Cardiac fibroblast (primary cell): ENCODE measurements at places on chromosomes 12 and 14.

DNA sequence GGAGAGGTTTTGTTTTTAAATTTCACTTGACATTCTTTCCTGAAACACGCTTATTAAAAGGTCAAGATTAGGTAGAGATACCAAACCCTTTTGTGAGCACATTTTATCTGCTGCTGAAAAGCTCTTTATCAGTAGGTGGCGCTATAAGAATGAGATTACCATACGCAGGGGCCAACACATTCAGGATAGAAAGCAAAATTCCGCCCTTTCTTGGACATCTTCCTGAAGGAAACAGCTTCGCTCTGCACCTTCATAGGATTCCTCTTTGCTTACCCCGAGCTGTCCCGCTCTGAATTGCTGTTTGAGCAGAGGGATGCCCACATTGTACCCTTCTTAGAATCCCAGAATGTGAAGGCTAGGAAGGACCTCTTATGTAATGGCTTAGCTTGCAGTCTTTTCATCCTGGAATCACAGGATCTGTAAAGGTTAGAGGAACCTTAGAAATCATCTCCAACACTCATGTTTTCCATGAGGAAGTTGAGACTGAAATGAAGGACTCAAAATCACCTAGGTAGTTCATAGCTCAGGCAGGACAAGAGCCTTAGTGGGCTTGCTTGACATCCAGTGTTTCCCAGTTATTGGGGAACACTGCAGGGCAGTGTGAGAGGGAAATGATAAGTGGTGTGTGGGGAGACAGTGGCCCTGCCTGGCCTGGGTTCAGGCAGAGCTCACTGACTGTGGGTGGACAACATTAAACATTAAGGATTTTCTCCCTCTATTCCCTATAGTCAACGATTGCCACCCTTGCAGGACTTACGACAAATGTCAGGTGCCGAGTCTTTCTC, 38.7 kb upstream of the CRY1 start:
- peak; percentile 73 for DNase-seq

DNA sequence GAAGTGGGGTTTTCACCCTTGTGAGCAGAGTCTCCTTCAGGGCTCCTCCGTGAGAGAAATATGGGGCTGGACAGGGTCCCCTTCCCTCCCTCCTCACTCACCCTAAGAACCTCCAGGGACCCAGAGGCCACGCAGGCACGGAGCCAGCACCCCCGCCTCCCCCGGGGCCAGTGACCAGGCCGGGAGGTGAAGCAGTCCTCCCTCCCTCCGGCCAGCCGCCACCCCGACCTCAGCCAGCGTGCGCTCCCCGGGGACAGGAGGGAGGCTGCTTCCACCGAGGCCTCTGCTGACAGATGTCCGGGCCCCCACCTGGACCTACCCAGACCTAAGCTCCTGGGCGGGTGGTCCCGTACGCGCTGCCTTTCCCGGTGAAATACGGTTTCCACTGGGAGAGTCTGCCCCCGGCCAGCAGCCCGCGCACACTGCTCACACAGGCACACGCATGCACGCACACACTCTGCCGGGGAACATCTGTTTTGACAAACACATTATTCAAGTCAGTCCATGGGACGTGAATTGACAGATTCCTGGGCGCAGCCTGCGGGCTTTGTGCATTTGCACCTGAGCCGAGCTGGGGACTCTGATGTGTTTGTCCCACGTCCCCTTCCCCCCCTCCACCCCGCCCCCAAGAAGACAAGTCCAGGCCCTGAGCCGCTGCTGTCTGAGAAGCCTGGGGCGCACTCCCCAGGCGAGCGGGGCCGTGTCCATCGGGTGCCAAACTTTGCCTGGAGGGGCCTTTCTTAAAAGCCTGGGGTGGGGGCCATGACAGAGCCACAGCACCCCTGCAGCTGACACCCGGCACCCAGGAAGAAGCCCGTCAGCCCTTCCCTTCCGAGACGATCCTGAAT, 725 bp downstream of the RIMBP2 start:
- no peak for DNase-seq

GRCh38 chr12:32535288-32535999, 136.1 kb downstream of the FGD4 start:
- peak; percentile 73 for DNase-seq

DNA sequence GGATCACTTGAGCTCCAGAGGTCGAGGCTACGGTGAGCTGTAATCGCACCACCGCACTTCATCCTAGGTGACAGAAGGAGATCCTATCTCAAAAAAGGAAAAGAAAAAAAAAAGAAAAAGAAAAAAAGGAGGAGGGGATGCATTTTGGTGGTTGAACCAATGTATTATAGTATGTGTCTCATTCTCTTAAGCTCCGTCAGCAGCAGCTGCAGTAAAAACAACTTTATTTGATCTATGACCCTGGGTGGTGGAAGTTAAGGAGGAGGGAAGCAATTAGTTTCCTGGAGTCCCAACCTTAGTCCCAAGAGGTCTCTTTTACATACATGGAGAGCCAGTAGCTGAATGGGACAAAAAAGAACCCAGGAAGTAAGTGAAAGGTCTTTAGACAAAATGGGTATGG, 26.8 kb upstream of the APOF start:
- no peak for DNase-seq

GRCh38 chr12:18165422-18165871, 75.5 kb upstream of the RERGL start:
- DNase-seq = peak; percentile 59
